ENCODE measurements at places on chromosomes 1 and 21.

GRCh38 chr1:98794196-98794886, 132.8 kb downstream of the SNX7 start:
- DNase-seq = peak; percentile 0

GRCh38 chr21:15682186-15682895, 47.4 kb upstream of the USP25 start:
- no peak for DNase-seq

GRCh38 chr1:30418061-30418938, 305.1 kb downstream of the MATN1 start:
- no peak for DNase-seq

- no peak for DNase-seq
Measured at GRCh38 chr1:162003830-162004215, 19.8 kb downstream of the OLFML2B start.

DNA sequence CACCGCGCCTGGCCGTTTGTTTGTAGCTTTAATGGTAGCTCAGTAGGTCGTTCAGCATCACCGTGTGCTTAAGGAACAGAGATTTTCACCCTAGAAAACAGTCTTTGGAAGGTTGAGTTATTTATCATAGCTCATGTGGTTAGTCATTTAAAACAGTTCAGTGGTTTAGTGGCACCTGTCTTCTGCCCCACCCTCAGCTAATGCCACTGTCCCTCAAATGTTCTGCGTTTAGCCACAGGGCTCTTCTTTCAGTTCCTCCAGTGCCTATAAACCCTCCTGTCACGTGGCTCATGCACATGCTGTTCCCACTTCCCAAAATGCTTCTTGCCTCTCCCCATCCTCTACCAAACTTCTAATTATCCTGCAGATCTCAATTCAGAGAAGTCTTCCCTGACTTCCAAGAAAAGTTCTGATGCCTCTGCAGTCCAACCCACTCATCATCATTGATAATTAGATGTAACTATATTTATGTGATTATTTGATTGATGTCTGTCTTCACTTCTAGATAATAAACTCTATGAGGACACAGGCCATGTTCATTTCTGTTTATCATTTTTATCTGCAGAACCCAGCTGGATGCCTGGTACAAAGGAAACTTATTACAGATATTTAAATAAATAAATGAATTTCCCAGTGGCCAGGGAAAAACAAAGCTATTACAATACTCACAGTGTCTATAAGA, 14.4 kb upstream of the DIPK1A start:
- no peak for DNase-seq

GRCh38 chr1:168825820-168826219, 96.8 kb upstream of the DPT start:
- no peak for DNase-seq

GRCh38 chr1:116971965-116972673, 29.4 kb upstream of the CD101 start:
- DNase-seq = no peak

- no peak for DNase-seq
Measured at GRCh38 chr1:244836584-244836983, 1.1 kb downstream of the COX20 start.

- DNase-seq = no peak
Measured at GRCh38 chr1:109193653-109194590, 19.8 kb upstream of the SARS1 start.

- DNase-seq = no peak
Measured at GRCh38 chr21:26001356-26001755, 169.2 kb downstream of the APP start.

DNA sequence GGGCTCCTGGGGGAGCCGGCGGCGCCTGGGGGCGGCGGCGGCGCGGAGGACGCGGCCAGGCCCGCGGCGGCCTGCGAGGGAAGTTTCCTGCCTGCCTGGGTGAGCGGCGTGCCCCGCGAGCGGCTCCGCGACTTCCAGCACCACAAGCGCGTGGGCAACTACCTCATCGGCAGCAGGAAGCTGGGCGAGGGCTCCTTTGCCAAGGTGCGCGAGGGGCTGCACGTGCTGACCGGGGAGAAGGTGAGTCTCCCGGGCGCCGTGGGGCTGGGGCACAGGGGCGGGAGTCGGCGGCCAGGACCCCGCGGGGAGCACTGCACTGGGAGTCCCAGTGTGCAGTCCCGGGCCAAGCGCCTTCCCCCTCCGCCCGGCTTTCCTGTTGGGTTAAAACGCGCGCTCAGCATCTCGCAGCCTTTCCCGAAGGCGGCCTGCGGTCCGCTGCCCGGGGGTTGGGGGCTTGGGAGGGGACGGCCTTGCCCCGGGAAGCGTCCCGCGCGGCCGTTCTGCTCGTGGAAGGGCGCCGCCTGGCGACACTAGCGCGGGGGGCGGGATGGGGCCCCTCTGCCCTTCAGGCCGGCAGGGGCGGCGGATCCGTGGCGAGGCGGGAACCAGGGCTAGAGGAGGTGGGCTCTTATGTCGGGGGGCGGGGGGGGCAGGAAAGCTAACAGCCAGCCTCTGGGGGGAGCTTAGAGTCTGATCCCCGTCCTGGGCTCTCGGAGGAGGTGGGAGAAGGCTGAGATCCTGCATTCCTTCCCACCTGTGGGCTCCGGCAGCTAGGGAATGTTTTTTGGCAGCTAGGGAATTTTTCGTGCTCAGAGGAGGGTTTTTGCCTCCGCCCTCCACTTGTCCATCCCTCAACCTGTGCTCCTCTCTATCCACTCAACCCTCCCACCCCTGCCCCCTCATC, 1.1 kb downstream of the HUNK start:
- DNase-seq = peak; percentile 56

DNA sequence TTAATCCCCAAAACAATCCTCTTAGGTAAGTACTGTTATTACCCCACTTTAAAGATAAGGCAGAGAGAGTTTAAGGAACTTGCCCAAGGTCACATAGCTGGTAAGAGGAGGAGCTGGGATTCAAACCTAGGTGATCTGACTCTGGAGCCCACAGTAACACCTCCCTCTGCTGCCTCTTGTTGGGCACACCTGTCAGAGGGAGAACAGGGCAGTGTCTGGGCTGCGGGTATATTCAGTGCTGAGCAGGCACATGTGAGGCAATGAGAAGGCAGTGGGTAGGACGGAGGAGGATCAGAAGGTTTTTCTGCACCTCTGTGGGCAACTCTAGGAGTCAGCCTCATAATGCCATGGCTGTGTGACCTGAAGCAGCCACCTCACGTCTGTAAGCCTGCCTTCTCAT, 1.8 kb downstream of the HPCA start:
- no peak for DNase-seq

- DNase-seq = no peak
Measured at GRCh38 chr1:246571953-246572352, 5.7 kb downstream of the CNST start.

GRCh38 chr21:41029571-41029970, 138.4 kb upstream of the BACE2 start:
- no peak for DNase-seq

- no peak for DNase-seq
Measured at GRCh38 chr1:173422456-173422976, 54.6 kb upstream of the PRDX6 start.

- DNase-seq = no peak
Measured at GRCh38 chr1:107480548-107481415, 339.9 kb downstream of the NTNG1 start.

DNA sequence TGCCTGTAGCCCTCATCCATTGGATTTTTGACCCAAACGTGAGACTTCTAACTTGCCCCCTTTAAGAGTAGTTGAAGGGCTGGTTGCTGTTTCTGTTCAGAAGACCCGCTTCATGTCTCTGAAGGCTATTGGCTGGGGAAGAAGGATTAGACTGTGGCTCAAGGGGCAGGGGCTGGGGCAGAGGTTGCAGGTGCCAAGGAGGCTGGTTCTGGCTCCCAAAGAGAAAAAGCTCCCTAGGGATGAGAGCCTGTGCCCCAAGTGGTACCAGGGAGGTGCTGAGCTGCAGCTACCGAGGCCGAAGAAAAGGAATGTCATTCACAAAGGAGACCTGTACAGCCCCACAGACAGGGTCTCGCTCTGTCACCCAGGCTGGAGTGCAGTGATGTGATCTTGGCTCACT, 5.8 kb downstream of the WNT3A start:
- no peak for DNase-seq

- DNase-seq = no peak
Measured at GRCh38 chr1:230429067-230429735, 3.1 kb upstream of the PGBD5 start.

DNA sequence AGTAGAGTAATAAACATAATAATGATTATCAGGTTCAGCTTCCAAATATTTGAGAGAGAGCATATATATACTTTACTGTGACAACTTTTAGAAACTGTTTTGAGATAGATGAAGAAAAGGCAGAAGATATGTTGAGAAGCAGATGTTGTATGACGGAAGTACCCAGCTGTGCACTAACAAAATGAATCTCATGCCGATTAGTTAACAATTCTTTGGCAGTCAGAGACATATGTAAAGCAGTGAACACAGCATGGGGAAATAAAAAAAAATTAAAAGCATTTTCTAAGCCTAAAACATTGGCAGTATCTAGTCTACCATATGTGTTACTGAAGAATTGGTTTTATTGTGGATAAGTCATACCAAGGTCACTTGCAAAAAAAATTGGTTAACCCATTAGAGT, 51.8 kb downstream of the MAGI3 start:
- no peak for DNase-seq

DNA sequence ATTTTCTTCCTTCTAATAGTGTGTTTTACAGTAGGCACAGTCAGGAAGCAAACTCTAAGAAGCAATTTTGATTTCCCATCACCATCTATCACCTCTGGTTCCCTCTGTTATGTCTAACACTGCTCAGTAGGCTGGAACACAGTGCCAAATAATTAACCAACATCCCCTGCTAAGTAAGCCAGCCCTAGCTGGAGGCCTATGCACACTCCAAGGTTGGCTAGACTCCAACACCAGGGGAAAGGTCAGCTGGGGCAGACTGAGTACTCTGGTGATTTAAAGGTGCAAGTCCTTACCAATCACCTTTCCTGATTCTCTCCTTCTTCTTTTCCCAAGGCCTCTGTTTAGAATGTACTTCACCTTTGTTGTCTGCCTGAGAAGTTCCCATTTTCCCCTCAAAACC, 46.5 kb upstream of the BEND5 start:
- no peak for DNase-seq

- DNase-seq = no peak
Measured at GRCh38 chr1:230211436-230212145, 144.6 kb downstream of the GALNT2 start.

DNA sequence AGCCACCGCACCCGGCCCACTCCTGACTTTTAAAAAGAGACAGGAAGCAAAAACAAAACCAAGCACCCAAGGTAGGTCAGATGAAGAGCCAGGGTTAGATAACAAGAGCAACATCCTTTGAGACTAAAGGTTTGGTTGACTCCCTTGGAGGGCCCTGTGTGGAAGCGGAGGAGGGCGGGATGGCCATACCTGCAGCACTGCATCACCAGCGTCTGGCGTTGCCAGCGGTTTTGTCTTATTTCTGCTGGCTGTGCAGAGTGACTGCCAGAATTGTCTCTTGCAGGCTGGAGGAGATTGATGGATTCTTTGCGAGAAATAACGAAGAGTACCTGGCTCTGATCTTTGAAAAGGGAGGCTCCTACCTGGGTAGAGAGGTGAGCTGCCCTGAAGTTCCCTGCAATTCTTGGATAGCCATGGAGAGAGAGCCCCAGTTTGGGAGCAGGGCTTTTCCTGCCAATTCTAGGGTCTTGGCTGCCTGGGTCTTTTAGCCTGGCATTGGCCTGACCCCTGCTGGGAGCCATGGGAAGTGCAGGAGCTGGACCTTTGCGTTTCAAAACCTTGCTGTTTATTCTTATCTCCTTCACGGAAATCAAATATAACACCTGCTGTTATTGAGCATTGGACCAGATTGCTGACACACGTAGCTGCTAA, 24.0 kb downstream of the QSOX1 start:
- DNase-seq = peak; percentile 9

GRCh38 chr1:209641832-209642172, 10.4 kb downstream of the LAMB3 start:
- no peak for DNase-seq

DNA sequence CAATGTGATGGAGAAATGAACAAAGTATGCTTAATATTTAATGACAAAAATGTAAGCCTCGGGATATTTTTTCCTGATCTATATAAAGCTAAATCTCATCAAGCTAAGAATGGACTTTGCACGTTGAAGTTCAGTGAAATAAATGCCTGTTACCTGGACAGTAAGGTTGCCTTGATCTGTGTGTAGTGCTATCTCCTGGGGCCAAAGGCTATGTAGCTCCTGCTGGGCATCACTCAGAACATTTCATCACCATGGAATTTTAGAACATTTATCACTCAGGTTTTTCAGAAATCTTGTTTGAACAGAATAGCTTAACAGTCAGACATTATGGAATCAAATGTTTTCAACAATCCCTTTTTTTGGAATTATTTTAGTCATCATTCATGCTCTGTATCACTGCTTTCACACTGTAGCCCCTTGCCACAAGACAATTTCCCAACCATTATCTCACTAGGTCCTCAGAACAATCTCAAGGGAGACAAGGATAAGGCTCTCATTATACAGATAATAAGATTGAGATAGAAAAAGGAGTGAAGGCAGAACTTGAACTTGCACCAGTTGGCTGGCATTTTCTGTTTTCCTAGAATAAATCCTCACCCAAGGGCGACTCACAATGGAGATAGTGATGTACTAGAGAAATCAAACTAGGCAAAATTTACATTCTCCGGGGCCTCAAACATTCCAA, 3.7 kb downstream of the OR10J1 start:
- no peak for DNase-seq

GRCh38 chr1:15088281-15088971, 65.1 kb upstream of the TMEM51 start:
- DNase-seq = no peak

- no peak for DNase-seq
Measured at GRCh38 chr21:46124083-46124925, 26.4 kb downstream of the COL6A2 start.

GRCh38 chr1:59071876-59072582, 224.9 kb upstream of the FGGY start:
- DNase-seq = no peak

GRCh38 chr1:218209351-218209861, 75.7 kb upstream of the RRP15 start:
- DNase-seq = no peak

DNA sequence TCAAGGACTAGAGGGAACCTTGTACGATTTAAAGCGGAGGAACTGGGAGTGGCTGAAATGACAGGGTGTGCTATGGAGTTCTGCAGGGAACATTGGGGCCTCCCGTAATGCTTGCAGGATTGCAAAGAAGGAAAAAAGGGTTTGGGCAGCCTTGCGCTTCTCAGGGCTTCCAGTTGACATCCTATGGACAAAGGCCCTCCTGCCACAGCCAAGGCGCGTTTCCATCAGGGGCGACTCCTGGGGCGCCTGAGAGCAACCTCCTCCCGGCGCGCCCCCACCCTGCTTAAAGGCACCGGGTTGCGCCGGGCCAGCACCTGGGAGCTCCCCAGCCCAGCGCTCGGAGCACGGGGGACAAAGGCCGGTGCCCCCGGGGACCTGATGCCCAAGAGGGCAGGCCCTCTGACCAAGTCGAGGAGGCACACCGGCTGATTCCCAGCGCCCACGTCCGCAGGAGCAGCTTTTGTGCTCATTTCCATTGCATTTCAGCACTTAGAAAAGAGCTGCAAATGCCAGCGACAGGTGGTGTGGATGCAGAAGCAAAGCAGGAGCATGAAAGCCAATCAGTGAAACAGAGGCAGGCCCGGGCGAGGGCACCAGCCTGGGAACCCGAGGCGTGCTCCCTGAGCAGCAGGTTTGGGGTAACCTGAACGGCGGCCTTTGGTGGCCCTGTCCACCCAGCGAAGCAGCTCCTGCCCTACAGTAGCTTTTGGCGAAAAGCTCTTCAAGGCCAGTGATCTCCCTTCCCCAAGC, 17.6 kb upstream of the RNF187 start:
- DNase-seq = no peak

GRCh38 chr1:70459496-70460225, 48.6 kb downstream of the CTH start:
- DNase-seq = no peak

- no peak for DNase-seq
Measured at GRCh38 chr1:233442026-233442780, 114.7 kb downstream of the MAP3K21 start.
